ENCODE measurements at places on chromosomes 12 and 14. TPM values are rescaled to one million over a fixed set of nuclear protein-coding genes. Genes with fewer than 3 reads are reported as not detected.

Gene GARIN6
- total RNA-seq: not detected

- no peak for DNase-seq
These were observed 204.0 kb upstream of the FOXN3 start for GRCh38 chr14:89621009-89621421.

GRCh38 chr14:74571901-74572725 is 39.9 kb downstream of the LTBP2 start:
- DNase-seq: no peak

- no peak for DNase-seq
These were observed 7.5 kb downstream of the VTI1B start for GRCh38 chr14:67666750-67667449.

- no peak for DNase-seq
These were observed 18.8 kb downstream of the TNFAIP2 start for GRCh38 chr14:103142026-103142425.

GRCh38 chr12:98372340-98373024 is 142.9 kb upstream of the TMPO start:
- DNase-seq: no peak

- peak; percentile 47 for DNase-seq
These were observed 208.2 kb upstream of the FOXN3 start for GRCh38 chr14:89625244-89625713.

All from left ventricle myocardium inferior (tissue), 1 donor.